ENCODE measurements at places on chromosomes 5 and 9.
A peak's percentile ranks its signal among the peaks of the same experiment; 100 is the strongest.

DNA sequence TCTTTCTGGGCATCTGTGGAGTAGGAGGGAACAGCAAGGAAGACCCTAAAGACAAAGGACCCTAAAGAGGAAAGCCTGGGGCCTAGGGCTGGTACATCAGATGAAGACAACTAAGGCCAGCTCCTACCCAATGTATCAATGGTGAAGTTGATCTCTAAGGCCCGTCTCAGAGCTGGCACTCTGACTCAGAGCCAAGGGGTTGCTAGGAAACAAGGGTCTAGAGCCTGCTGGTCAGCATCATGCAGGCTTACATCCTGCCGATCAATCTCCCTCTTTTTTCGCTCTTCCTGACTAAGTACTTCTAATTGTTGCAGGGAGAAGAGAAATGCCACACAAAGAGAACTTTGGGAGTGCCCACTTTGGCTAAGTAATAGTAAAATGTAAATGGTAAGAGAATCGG is 26.2 kb downstream of the TRIM32 start:
- no peak for DNase-seq

DNA sequence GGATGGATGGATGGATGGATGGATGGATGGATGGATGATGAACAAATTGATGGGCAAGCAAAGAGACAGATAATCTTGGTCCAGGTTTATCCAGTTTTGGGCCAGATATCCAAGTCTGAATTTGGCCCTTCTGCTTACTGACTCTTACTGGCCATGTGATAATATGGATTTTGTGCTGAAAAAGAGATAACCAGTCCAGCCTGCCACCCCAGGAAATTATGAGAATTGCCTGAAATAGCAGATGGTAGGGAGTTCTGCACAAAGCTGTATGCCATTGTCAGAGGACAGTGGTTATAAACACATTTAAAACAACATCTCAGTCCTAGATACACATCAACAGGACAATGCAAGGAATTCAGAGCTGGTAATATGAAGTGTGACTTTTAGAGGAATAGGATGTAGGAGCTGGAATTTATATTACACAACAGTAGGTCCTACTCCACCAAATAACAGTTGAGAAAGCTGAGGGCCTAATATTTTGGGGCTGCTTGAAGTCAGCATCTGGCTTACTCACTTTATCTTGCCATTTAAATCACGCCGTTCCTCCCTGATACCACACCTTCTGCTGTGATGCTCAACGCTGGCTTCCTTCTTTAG is 9.0 kb upstream of the FAT2 start:
- DNase-seq, result no peak

GRCh38 chr9:4680750-4681149 is 1.4 kb downstream of the CDC37L1 start:
- DNase-seq, result no peak

- DNase-seq, result no peak
Measured at GRCh38 chr5:530001-530955, 6.0 kb upstream of the SLC9A3 start.

GRCh38 chr9:92969516-92970466 is 22.5 kb downstream of the FGD3 start:
- no peak for DNase-seq

- peak; percentile 96 for DNase-seq
Measured at GRCh38 chr9:33165263-33166151, 1.6 kb downstream of the B4GALT1 start.

- DNase-seq, result no peak
Measured at GRCh38 chr9:30796764-30797163, 1587.7 kb upstream of the ACO1 start.

DNA sequence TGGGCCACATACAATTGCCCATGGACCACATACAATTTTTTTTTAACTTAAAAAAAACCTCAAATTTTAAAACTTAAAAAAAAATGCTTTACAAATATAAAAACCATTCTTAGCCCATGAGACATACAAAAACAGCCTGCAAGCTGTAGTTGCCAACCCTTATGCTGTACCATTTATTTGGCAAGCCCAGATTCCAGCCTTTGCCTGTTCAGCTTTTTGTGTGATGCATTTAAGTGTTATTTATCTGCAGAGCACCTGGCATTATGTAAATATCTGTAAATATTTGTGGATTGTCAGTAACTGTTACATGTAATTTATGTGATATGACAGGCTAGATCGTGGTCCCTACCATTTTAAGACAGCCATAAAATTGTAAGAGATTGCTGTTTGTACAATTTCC is 32.6 kb downstream of the HEXB start:
- DNase-seq, result no peak

GRCh38 chr5:75678155-75678554 is 39.1 kb downstream of the POC5 start:
- no peak for DNase-seq

GRCh38 chr9:107784235-107784958 is 294.8 kb upstream of the KLF4 start:
- DNase-seq, result peak; percentile 64

- no peak for DNase-seq
Measured at GRCh38 chr5:123193176-123193575, 104.1 kb downstream of the PRDM6 start.

- DNase-seq, result no peak
Measured at GRCh38 chr9:77392328-77392727, 215.0 kb downstream of the VPS13A start.
